ENCODE measurements at places on chromosomes 7 and 10.

DNA sequence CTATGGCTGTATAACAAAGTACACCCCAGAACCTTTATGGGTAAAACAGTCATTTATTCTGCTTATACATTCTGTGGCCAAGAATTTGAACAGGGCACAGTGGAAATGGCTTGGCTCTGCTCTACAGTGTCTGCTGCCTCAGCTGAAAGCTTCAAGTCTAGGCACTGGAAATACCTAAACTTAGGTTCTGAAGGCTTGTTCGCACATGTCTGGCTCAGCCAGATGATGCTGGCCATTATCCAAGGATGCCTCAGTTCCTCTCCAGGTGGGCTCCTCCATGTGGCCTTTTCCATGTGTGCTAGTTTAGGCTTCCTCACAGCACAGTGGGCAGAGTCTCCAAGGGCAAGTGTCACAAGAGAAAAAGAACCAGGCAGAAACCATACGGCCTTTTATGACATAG is 76.8 kb downstream of the RALA start:
- H3K4me3 ChIP-seq, result no peak overlapping the region
- DNase-seq, result no peak
- peaks cover 4% of the 10 kb centered on the region for H3K36me3 ChIP-seq
- H3K27me3 ChIP-seq, result no peaks in the 10 kb centered on the region

DNA sequence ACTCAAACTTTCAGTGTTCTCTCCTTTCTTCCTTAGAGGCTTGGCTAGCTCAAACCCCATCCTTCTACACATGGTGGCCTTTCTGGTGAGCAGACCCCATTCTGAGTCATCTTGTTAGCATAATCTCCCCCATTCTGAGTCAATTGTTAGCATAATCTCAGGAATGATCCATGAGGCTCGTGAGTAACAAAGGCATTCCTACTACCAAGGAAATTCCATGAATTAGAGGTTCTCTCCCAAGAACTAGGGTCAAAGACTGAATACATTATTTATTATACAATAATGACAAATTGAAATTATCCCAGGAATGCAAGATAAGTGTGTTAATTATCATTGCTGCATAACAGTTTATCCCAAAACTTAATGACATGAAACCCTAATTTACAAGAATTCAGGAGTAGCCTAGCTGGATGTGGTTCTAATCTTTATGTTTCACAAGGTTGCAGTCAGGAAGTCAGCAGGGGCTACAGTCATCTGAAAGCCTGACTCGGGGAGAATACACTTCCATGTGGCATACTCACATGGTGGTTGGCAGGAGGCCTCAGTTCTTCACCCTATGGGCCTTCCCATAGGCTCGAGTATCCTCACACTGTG is 100.2 kb downstream of the MMRN2 start:
- H3K4me1 ChIP-seq, result peaks cover 8% of the 10 kb centered on the region
- H3K4me3 ChIP-seq, result no peak overlapping the region
- H3K27ac ChIP-seq, result peak overlapping the region; percentile 66
- DNase-seq, result peak; percentile 96
- H3K36me3 ChIP-seq, result no peaks in the 10 kb centered on the region
- H3K27me3 ChIP-seq, result no peaks in the 10 kb centered on the region

DNA sequence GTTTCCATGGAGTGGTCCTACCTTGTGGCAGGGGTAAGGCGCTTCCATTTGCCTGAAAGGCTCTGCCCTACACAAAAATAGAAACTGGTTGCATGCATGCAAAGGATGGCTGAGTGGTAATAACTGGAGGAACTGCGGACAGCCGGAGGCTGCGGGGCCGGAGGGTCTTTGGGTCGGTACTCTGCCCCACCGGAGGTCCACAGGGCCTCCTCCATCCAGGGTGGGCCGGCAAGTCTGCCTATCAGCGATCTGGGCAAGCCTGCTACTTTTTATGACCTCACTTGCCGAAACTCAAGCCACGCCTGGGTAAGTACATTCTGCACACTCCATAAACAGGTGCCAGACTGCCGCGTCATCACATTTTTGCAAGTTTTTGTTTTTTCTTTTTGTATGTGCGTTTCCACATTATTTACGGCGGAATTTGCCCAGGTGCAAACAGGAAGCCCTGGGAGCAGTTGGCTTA is 30.0 kb downstream of the TACC2 start:
- peaks cover 2% of the 10 kb centered on the region for H3K4me1 ChIP-seq
- no peaks in the 10 kb centered on the region for H3K27me3 ChIP-seq
- H3K36me3 ChIP-seq, result no peaks in the 10 kb centered on the region
- DNase-seq, result no peak
- H3K4me3 ChIP-seq, result no peak overlapping the region

DNA sequence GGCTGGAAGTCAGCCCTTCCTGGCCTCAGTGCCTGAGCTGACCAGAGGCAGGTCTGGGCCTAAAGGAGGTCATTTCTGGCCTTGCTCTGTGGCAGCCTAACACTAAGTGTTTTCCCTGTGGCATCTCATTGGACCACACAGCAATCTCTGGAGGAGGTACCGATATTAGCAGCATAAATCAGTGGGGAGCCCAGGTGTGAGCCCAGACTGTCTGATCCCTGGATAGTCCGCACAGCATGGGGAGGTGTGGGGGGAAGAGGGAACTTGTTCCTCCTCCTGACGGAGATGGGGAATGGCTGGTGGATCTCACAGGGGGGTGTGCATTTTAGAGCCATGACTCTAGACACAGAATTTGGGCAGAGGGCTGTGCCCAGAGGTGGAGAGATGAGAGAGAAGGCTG is 11.0 kb upstream of the PPIF start:
- no peak for DNase-seq
- H3K27ac ChIP-seq, result peak overlapping the region; percentile 39
- no peaks in the 10 kb centered on the region for H3K27me3 ChIP-seq
- H3K36me3 ChIP-seq, result no peaks in the 10 kb centered on the region
- H3K4me1 ChIP-seq, result no peaks in the 10 kb centered on the region

DNA sequence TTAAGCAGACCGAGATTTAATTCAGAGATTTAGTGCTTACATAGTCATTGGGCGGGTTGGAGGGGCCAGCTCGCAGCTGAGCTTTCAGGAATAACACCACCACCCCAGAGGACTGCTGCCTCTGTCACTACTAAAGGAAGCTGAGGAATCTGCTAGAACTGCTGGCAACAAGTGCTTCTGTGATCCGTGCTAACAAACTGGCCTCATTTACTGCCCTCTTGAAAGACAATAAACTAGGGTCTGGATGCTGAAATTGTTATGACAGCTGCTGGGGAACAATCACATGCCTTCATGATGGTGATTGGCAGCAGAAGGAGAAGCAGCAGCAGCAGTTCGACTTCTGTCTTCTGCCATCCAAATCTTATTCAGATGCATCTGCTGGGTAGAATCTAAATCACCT is 285.5 kb upstream of the TAC1 start:
- no peak for DNase-seq
- no peak overlapping the region for H3K27ac ChIP-seq
- H3K36me3 ChIP-seq, result no peaks in the 10 kb centered on the region
- no peaks in the 10 kb centered on the region for H3K4me1 ChIP-seq
- no peak overlapping the region for H3K4me3 ChIP-seq

GRCh38 chr7:109915670-109916069 is 1175.3 kb upstream of the LRRN3 start:
- H3K27me3 ChIP-seq, result no peaks in the 10 kb centered on the region
- H3K4me1 ChIP-seq, result no peaks in the 10 kb centered on the region
- no peaks in the 10 kb centered on the region for H3K36me3 ChIP-seq
- no peak for DNase-seq
- H3K4me3 ChIP-seq, result no peak overlapping the region

DNA sequence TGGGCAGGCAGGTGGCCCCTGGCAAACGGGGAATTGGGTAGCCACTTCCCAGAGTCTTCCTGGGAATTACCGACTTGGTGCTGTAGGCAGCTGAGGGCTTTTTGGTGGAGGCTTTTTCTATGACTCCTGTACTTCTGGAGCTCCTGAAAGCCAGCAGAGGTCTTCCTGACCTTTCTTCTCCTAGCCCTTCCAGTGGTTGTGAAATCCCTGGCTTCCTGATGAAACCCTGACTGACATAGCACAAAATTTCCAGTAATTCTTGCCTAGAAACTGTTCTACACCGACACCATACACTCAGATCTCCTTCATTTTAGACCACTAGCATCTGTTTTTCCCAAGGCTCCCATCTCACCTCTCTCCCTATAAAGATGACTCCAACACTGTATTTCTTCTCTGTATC is 120.2 kb downstream of the STRA8 start:
- H3K4me1 ChIP-seq, result no peaks in the 10 kb centered on the region
- H3K36me3 ChIP-seq, result no peaks in the 10 kb centered on the region
- no peaks in the 10 kb centered on the region for H3K27me3 ChIP-seq
- no peak overlapping the region for H3K27ac ChIP-seq

- H3K27ac ChIP-seq, result no peak overlapping the region
- peaks cover 5% of the 10 kb centered on the region for H3K4me1 ChIP-seq
- DNase-seq, result no peak
- no peaks in the 10 kb centered on the region for H3K36me3 ChIP-seq
Observed at GRCh38 chr10:17222329-17222728, 5.7 kb upstream of the VIM start.

DNA sequence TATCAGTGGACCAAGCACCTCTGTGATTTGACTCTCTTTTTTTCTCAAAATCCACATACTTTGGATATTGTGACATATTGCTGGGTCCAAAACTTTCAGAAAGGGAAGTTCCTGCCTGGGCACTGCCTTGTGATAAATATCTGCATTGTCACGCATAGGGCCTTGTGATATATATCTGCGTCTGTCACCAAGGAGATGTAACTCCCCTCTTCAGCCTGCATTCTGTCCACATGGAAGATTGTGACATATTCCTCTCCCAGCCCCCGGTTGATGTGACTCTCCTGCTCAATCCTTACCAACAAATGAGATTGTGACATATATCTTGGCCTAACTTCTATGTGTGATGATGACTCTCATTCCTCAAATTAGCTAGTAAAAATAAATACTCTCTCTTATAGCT is 25.4 kb upstream of the ZNF107 start:
- H3K27ac ChIP-seq, result no peak overlapping the region
- H3K27me3 ChIP-seq, result no peaks in the 10 kb centered on the region
- no peaks in the 10 kb centered on the region for H3K36me3 ChIP-seq
- DNase-seq, result no peak

DNA sequence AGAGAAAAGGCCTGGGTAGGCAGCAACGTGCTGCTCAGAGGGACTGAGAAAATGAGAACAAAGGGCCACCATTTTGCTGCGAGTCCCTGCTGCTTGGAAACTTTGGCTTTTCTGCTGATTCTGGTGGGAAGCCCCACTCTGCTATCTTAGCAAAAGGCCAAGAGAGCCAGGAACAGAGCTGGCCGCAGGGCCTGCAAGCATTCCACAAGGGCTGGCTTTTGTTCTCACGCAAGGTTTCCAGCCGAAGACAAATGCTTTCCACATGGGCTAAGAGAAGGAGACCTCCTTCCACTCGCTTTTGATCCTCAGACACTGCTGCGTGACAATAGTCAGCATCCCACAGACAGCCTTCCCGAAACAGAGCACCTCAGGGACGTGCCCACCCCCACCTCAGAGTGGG is 163.1 kb downstream of the ARHGAP12 start:
- no peak for DNase-seq
- peaks cover under 1% of the 10 kb centered on the region for H3K4me1 ChIP-seq
- no peak overlapping the region for H3K27ac ChIP-seq
- H3K36me3 ChIP-seq, result no peaks in the 10 kb centered on the region
- H3K27me3 ChIP-seq, result no peaks in the 10 kb centered on the region
- no peak overlapping the region for H3K4me3 ChIP-seq

DNA sequence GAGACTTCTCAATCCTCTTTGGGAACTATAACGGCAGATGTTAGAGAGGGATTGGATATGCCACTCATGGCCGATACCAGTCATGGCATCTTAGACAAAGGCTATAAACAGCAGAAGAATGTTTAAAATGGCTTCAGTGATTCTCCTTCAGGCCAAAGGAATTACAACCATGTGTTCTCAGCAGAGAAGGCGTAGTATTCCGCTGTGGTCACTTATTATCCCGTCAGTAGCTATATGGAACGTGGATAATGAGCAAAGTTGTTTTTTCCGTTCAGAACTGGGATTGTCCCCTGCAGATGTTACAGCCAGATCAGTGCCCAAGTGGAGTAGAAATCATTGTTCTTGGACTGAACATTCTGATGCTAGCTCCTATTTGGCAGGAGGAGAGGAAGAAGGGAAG is 43.1 kb downstream of the TEX36 start:
- no peak overlapping the region for H3K27ac ChIP-seq
- no peaks in the 10 kb centered on the region for H3K36me3 ChIP-seq
- no peaks in the 10 kb centered on the region for H3K27me3 ChIP-seq
- no peaks in the 10 kb centered on the region for H3K4me1 ChIP-seq
- no peak for DNase-seq

- no peaks in the 10 kb centered on the region for H3K36me3 ChIP-seq
- no peak overlapping the region for H3K27ac ChIP-seq
- H3K27me3 ChIP-seq, result no peaks in the 10 kb centered on the region
- no peak overlapping the region for H3K4me3 ChIP-seq
- DNase-seq, result no peak
- peaks cover 2% of the 10 kb centered on the region for H3K4me1 ChIP-seq
Observed at GRCh38 chr7:98828368-98828767, 41.4 kb downstream of the TMEM130 start.

- no peaks in the 10 kb centered on the region for H3K4me1 ChIP-seq
- no peak overlapping the region for H3K27ac ChIP-seq
- H3K36me3 ChIP-seq, result no peaks in the 10 kb centered on the region
- DNase-seq, result no peak
- peaks cover 3% of the 10 kb centered on the region for H3K27me3 ChIP-seq
Observed at GRCh38 chr7:73647725-73648592, 19.7 kb upstream of the VPS37D start.

DNA sequence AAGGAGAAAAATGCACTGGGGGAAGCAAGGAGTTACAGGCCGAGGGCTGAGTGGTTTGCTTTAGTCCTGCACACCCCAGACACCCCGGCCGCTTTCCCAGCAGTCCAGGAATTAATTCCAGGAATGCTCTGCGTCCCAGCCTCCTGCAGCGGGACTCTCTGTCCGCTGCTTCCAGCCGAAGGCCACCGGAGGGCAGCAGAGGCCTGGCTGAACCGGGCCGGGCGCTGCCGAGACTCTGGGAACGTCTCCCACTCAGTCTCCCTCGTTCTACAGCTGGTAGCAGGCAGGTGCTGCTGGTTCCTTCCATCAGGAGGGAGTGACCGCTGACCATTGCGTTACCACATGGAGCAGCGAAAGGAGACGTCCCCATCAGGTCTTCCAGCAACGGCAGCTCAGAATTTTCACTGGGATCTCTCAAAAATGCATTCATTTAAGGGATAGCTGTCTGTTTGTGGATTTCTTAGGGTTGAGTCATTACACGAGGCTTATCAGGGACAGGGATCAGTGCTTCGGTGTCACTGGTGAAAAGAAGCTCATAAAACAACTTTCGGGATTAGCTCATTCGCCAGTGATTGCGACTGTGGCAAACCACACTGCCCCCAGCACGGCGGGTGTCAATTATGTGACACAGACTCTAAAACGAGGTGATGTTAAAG is 24.9 kb upstream of the PITRM1 start:
- no peak overlapping the region for H3K4me3 ChIP-seq
- H3K36me3 ChIP-seq, result no peaks in the 10 kb centered on the region
- DNase-seq, result peak; percentile 86
- H3K27me3 ChIP-seq, result no peaks in the 10 kb centered on the region

DNA sequence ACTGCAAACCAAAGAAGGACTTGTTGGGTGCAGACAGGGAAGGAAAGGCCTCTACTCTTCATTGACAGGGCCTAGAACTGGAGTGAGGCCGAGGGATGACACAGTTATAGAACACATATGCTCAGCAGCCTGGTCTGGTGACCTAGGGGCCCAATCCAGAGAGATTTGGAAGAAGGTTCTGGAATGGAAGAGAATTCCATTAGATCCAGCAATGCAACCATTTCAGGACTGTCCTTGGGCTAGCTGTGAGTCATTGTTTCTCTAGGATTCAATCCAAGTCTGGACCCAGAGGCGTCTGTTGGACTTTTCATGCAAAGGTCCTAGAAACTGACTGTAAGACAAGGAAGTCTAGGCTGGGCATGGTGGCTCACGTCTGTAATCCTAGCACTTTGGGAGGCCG is 59.2 kb downstream of the WIPF3 start:
- no peak overlapping the region for H3K27ac ChIP-seq
- no peaks in the 10 kb centered on the region for H3K4me1 ChIP-seq
